Dorsolateral prefrontal cortex (tissue), 122 donors: ENCODE measurements at places on chromosomes 4 and X.

DNA sequence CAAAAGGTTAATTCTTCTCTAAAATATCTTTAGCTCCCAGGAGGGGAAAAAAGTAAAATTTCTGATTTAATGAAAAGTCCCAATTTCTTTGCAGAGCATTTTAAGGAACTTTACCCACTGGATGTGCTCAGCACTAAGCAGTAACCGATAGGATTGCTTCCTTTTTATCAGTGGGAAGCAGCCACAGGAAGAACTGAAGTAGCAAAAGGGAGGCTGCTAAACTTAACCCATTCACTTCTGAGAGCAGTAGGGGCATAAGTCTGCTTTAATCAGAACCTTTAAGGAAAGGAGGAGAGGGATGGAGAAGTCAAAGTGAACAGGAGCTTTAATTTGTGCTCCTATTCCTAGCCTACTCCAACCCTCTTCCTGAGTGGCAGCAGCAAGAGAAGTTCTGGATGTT lies at the start of gene F8:
F8 (minus strand) TSS at position 139 of the 400 bp plus-strand sequence. CDS start 171 bp downstream, outside the sequence.
- DNase-seq, result no peak

DNA sequence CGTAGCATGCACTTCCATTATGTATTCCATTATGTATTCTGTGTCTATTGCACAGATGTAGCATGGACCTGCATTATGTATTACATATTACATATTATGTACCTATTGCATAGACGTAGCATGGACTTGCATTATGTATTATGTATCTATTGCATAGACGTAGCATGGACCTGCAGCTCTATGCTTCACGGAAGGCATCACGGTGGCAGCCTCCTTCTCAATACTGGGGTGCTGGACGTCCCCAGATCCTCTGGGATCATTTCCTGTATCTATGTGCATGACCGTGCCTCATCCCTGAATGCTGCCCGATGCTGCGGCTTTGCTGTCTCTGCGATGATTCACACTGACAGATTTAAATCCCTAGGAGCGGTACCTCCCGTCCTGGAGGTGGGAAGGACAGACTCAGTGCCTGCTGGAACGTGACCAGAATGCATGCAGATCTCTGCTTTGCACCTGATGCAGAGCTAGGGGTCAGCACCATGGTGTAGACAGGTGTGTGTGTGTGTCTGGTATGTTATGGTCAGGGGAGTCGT lies 317.5 kb downstream of the DHRSX start:
- peak; percentile 35 for DNase-seq

GRCh38 chrX:24208496-24209240 lies 59.1 kb downstream of the ZFX start:
- no peak for DNase-seq

- DNase-seq, result no peak
Observed at GRCh38 chrX:102627640-102628039, 23.6 kb upstream of the GPRASP1 start.

DNA sequence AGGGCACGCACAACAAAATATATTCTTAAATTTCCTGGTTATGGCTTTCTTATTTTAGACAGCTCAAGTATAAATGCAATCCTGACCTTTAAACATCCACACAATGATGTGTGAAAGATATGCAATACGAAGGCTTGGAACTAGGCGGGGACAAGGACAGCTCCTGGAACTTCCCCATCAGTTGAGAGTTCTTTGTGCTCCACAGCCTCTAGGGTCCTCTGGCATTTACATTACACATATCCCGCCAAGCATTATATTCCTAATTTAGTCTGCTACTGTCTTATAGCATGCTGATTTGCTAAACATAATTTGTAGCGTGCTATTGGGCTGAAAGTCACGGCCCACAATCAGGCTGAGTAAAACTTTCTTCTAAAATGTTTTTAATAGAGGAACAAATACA lies 74.4 kb downstream of the FTHL17 start:
- DNase-seq, result no peak

DNA sequence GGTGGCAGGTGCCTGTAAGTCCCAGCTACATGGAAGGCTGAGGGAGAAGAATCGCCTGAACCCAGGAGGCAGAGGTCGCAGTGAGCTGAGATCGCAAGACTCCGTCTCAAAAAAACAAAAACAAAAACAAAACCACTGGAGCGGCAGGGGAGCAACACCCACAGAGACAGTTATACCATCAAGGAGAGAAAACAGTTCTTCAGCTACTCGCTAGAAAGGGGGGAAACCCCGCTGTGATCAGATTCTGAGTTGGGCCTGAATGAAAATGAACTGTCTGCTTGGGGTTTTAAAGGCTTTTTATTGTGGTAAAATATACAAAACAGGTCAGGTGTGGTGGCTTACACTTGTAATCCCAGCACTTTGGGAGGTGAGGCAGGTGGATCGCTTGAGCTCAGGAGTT lies 16.8 kb upstream of the IRAK1 start:
- no peak for DNase-seq

DNA sequence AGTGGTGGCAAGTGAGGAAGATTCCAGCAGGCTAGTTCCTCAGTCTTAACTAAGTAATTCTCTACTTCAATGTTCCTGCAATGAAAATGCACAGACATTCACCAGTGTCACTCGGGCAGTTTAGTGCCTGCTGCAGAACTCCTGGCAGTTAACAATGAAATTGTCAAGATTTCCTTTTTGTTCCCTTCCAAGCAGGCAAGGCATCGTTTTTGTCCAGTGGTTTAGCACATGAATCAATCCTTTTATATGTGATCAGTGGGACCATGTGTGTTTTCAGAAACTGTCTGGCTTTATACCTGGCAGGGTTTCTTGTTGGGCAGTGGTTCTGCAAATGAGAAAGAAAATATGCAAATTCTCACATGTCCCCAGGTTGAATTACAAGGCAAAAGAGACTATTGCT lies 122.2 kb downstream of the GBA3 start:
- no peak for DNase-seq

DNA sequence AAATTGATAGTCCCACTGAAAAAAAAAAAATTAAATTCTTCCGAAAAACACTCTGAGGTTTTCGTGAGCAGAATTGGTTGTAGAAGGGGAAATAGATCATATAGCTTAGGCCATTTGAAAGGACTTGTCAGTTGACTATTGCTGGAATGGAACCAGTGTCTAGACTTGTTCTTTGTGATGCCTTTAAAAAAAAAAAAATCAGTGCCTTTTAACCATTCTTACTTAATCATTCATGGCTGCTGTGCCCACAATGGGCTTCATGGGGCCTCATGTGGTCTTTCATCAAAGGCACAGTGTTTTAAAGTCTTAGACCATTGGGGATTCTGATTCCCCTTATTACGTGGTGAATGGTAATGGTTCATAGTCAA lies 139.3 kb downstream of the AFF1 start:
- DNase-seq, result no peak
